IMR-90 (cell line): ENCODE measurements at places on chromosomes 12 and 14. TPM values are rescaled to one million over a fixed set of nuclear protein-coding genes. Genes with fewer than 3 reads are reported as not detected.
A peak's percentile ranks its signal among the peaks of the same experiment; 100 is the strongest.

The SLC10A1 gene
- not detected in 2 replicates for total RNA-seq

The CMKLR1 gene
- not detected in 2 replicates for total RNA-seq

DNA sequence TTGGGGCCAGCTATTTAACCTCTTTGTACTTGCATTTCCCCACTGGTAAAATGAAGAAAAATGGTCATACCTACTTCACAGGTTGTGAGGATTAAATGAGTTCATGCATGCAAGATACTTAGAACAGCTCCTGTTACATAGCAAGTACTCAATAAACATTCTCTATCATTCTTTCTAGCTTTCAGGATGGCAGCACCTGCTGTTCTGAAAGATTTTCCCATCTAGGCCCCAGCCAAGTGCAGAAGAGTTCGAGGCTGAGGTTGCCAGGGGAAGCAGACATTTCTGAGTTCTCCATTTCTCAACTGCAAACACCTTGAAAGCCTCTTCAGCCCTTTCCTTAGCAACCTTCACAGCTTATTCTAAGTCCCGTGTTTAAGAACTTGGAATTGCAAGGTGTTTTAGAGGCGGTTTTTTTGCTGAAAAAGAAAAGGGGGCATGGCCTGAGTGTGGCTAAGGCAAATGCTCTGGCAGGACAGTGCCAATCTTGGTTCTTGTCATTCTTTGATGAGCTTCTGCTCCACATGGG is 73.0 kb upstream of the PRMT8 start:
- H3K4me3 ChIP-seq, result no peak overlapping the region
- peaks cover 5% of the 10 kb centered on the region for H3K27me3 ChIP-seq
- H3K36me3 ChIP-seq, result no peaks in the 10 kb centered on the region
- DNase-seq, result no peak
- H3K4me1 ChIP-seq, result no peaks in the 10 kb centered on the region

- no peak overlapping the region for H3K4me3 ChIP-seq
Measured at GRCh38 chr14:38138473-38139138, 69.1 kb upstream of the SSTR1 start.

The TSPAN19 gene
- total RNA-seq, result not detected in 2 replicates

DNA sequence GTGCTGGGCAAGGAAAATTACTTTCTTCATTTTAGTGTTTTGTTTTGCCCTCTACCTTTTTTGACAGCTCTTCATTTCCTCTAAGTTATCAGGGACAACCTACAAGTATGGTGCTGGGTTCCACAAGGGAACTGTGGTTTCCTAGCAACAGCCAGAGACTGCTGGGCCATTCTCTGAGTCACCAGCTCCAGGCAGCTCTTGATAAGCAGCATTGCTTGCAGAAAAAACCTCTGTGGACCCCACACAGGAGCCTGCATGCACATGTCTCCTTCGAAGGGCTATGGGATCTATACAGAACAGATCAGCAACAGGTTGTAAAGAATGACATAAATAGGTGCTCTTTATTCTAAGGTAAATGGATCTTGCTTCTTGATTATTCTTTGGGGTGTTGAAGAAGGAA is 81.0 kb upstream of the CCDC196 start:
- no peak overlapping the region for H3K27ac ChIP-seq
- no peaks in the 10 kb centered on the region for H3K36me3 ChIP-seq
- no peaks in the 10 kb centered on the region for H3K27me3 ChIP-seq

The TESPA1 gene
- not detected in 2 replicates for total RNA-seq

The PRR13 gene
- total RNA-seq, result 25.5 and 31.4 TPM in 2 replicates

The KLRC2 gene
- total RNA-seq, result not detected in 2 replicates

The CLEC4C gene
- not detected in 2 replicates for total RNA-seq

DNA sequence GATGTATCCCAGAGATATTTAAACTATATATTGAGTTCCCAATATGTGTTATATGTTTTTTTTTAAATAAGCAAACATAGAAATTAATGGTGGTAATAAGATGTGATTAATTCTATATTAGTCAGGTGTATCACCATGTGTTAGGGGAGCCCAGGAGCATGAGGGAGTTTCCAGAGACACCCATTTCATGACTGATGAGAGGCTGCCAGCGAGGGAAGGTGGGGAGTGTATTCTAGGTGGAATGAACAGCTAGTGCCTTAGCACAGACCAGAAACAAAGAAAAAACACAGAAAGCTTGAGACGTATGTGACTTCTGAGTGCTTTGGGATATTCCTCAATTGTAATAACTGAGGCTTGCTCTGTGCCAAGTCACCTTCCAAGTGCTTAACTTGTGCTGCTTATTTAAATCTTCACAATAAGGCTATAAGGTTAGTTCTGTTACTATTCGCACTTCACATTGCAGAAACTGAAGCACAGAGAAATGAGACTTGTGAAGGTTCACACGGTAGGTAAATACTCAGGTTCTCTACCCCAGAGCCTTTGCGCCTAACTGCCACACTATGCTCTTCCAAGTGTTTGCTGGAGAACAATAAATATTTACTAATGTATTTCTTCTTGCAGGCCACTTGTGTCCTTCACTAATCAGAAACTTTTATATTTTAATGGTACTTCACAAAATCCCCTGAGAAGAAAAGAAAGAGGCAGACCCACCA is 17.9 kb upstream of the MGP start:
- no peak for DNase-seq
- no peaks in the 10 kb centered on the region for H3K36me3 ChIP-seq
- no peaks in the 10 kb centered on the region for H3K27me3 ChIP-seq
- no peak overlapping the region for H3K4me3 ChIP-seq

- DNase-seq, result peak; percentile 65
- H3K4me3 ChIP-seq, result no peak overlapping the region
- H3K4me1 ChIP-seq, result no peaks in the 10 kb centered on the region
- no peaks in the 10 kb centered on the region for H3K27me3 ChIP-seq
Measured at GRCh38 chr14:76050797-76051392, 65.3 kb downstream of the IFT43 start.

DNA sequence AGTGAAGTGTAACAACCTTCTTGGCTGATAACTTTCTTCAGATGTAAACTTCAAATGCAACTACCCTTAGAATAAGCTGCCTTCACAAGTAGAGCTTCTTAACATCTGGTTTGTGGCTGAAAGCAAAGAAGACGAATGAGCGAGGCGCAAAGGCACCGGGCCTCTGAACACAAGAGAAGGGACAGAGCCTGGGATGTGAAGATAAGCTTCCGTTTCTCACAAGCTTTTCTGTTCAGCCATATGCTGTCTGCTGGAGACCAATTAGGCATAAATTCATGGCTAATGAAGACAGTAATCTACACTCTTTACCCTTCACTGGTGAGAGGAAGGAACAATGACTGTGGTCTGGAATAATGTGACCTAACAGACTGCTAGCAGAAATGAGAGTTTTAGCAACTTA is 195.2 kb downstream of the ATXN7L3B start:
- no peaks in the 10 kb centered on the region for H3K4me1 ChIP-seq
- no peak overlapping the region for H3K27ac ChIP-seq
- no peaks in the 10 kb centered on the region for H3K27me3 ChIP-seq
- no peak overlapping the region for H3K4me3 ChIP-seq

The RDH11 gene
- 109 and 149 TPM in 2 replicates for total RNA-seq

- no peaks in the 10 kb centered on the region for H3K27me3 ChIP-seq
- H3K27ac ChIP-seq, result no peak overlapping the region
- no peaks in the 10 kb centered on the region for H3K36me3 ChIP-seq
- peaks cover 20% of the 10 kb centered on the region for H3K4me1 ChIP-seq
- no peak overlapping the region for H3K4me3 ChIP-seq
Measured at GRCh38 chr12:6378709-6379472, 3.5 kb upstream of the SCNN1A start.

GRCh38 chr12:97572220-97572619 is 109.6 kb downstream of the RMST start:
- H3K4me3 ChIP-seq, result no peak overlapping the region
- no peaks in the 10 kb centered on the region for H3K4me1 ChIP-seq
- no peak for DNase-seq
- no peak overlapping the region for H3K27ac ChIP-seq

DNA sequence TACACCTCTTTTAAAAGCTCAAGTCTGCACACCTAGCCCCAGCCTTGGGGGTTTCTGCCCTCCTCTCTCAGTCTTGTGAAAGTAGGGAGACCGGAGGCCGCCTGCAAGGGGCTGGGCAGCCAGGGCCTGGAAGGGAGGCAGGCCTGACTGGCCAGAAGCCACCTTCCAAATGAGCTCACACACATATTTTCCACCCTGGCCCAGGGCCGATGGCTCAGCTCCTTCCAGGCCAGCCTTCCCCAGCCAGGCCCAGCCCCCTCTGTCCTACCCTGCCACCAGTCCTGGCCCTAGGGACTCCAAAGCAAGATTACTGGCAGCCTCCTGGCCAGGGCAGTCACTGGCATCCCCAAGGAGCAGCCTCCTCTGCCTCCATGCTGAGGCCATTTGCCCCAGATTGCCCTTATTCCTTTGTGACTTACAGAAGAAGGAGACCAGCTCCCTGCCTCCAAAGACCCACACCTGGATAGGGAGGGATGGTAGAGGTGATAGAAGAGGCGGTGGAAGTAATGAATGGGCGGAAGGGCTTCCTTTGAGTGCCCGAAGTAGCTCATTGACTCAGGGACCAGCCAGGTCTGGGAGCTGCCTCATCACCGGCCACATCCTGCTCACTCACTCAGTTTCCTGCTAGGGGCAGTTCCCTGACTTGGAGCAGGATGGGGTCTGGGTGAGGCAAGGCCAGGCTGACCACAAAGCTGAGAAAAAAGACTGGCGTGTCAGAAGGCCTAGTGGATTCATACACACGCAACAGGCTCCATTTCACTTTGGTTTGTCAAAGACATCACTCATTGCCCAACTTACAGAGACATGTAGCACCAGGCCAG is 14.8 kb downstream of the MMP14 start:
- DNase-seq, result peak; percentile 98
- peak overlapping the region; percentile 97 for H3K27ac ChIP-seq
- no peaks in the 10 kb centered on the region for H3K27me3 ChIP-seq
- H3K36me3 ChIP-seq, result peaks cover 9% of the 10 kb centered on the region; the same call in 1 of the 2 replicates

The SMIM41 gene
- not detected in 2 replicates for total RNA-seq

The PIANP gene
- under 0.01 and 0.18 TPM in 2 replicates for total RNA-seq

GRCh38 chr14:76708028-76708427 is 53.2 kb upstream of the VASH1 start:
- no peaks in the 10 kb centered on the region for H3K4me1 ChIP-seq
- no peak overlapping the region for H3K4me3 ChIP-seq
- peak; percentile 47 for DNase-seq
- no peaks in the 10 kb centered on the region for H3K36me3 ChIP-seq
- no peaks in the 10 kb centered on the region; the same call in 1 of the 2 replicates for H3K27me3 ChIP-seq

DNA sequence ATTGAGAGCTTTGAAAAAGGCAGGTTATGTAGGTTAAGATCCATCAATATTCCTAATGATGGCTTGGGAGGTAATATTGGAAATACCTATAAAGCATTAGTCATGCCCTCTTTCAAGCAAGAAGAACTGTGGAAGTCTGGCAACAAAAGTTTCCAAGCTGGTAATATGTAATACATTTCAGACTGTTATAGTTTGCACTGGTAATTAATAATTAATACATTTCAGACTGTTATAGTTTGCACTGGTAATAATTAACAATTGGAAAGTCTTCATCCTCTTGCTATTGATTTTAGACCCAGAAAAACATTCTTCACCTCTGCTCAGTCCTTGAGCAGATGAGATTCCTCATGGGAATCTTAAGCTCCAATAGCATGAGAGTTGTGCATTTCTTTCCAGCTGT is 29.0 kb upstream of the WDR89 start:
- H3K4me3 ChIP-seq, result no peak overlapping the region
- no peaks in the 10 kb centered on the region for H3K36me3 ChIP-seq
- no peak for DNase-seq
- no peaks in the 10 kb centered on the region for H3K27me3 ChIP-seq
- H3K27ac ChIP-seq, result no peak overlapping the region

DNA sequence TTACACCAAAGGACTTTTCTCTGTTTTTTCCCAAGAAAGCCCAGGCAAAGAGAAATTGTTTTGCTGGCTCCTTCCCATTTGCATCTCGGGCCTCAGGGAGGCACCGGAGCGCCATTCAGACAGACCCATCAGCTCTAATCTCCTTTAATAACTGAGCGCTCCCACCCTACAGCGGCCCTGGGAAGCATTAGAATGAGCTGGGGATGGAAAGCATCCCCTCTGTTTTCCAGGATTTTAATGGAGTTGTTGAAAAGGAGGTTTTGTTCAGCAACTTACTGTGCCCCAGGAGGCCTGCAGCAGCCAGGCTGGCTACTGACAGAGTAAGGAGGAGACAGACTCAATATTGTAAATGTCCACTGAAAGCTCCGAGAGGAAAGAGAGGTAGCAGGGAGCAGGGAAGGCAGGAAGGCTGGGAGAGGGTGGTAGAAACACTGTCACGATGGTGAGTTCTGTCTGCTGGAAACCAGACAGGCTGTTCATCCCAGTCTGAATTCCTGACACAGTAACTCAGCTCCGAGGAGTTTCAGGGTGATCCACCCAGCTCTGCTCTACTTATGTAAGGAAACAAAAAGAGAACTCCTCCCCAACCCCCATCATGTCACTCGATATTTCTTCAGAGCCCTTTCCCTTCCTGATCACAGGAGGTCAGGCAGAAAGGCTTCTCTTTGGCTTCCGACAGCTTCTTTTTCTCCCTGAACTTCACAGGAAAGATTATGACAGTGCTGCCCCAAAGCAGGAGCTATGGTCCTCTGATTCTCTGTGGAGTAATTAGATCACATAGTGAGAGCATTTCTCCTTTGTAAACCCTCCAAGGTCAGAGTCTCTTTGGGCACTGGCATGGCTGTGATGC is 62.5 kb upstream of the TMEM132D start:
- DNase-seq, result no peak
- no peak overlapping the region for H3K4me3 ChIP-seq
- no peaks in the 10 kb centered on the region for H3K27me3 ChIP-seq
- H3K27ac ChIP-seq, result no peak overlapping the region
- H3K4me1 ChIP-seq, result no peaks in the 10 kb centered on the region
- no peaks in the 10 kb centered on the region for H3K36me3 ChIP-seq

DNA sequence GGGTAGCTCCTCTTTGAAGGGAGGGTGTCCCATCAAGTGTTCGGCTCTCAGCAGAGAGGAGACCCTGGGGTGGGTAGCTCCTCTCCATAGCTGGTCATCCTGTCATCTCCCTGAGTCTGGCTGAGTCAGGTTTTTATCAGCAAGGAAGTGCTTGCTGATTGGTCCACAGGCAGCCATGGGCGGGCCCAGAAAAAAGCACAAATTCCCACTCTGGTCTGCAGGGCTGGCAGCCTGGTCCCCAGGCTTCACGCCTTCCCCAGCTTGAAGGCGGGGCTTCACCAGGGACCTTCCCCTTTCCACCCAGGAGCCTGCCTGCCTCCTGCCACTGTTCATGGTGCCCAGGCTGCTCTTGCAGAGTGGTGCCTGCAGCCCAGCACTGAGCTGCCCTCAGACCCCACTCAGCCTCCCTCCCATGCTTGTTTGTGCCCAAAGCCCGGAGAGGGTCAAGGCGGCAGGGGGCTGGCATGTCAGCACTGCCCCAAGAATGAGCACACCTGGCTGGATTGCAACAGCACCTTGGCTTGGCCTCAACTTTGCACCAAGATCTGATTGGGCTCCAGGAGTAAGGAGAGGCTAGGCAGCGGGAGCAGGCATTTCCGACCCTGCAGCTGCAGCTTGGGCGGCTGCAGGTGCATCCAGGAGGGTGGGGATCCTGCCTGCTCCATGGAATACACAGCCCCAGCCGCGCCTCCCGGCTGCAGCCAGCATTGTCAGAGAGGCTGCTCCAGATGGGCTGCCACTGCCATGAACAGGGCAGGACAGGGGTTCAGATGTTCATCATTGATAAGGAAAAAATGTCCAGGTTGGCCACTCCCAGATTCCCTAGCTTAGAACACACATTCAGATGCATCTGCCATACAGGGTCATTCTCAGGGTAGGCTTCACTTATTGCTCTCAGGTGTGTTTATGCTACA is 22.0 kb upstream of the WDR89 start:
- H3K4me1 ChIP-seq, result no peaks in the 10 kb centered on the region
- DNase-seq, result no peak
- H3K27ac ChIP-seq, result no peak overlapping the region
- H3K27me3 ChIP-seq, result no peaks in the 10 kb centered on the region
- H3K36me3 ChIP-seq, result no peaks in the 10 kb centered on the region

The IRF2BPL gene
- 6.3 and 8.9 TPM in 2 replicates for total RNA-seq
